ENCODE measurements at places on chromosomes 5 and 9. TPM values are rescaled to one million over a fixed set of nuclear protein-coding genes. Genes with fewer than 3 reads are reported as not detected.

The MSX2 gene
- not detected for total RNA-seq

The PTPRD gene
- total RNA-seq, result 231 TPM

The ALDH1A1 gene
- total RNA-seq, result 301 TPM

The LCN2 gene
- total RNA-seq, result 0.33 TPM

DNA sequence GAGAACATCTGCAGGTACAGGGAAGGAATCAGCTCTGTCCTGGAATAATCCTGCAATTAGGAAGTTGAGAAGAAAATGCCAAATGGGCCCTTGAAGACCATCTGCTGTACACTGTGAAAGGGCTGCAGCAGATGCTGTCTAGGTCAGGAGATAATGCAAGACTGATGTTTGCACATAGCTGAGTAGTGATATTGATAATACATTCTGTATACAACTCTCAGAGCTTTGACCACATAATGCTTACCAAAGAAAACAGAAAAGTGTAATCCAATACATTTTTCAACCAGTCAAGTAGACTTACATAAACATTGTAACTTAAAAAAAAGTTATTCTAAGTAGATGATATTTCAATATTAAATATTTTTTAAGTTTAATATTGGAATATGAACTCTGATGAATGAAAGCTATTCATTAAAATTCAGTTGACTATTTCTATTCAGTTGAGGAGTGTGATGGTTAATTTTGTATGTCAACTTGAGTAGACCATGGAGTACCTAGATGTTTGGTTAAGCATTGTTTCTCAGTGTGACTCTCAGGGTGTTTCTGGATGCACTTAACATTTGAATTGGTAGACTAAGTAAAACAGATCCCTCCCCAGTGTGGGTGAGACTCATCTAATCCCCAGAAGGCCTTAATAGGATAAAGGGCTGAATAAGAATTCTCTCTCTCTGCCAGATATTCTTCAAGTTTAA lies 380.1 kb upstream of the PRR16 start:
- H3K27ac ChIP-seq, result no peak overlapping the region
- no peaks in the 10 kb centered on the region for H3K4me1 ChIP-seq

GRCh38 chr5:71894091-71894490 lies 175.0 kb downstream of the CARTPT start:
- no peak overlapping the region for H3K4me3 ChIP-seq
- no peaks in the 10 kb centered on the region for H3K4me1 ChIP-seq
- no peaks in the 10 kb centered on the region for H3K27me3 ChIP-seq
- no peaks in the 10 kb centered on the region for H3K36me3 ChIP-seq
- DNase-seq, result no peak

DNA sequence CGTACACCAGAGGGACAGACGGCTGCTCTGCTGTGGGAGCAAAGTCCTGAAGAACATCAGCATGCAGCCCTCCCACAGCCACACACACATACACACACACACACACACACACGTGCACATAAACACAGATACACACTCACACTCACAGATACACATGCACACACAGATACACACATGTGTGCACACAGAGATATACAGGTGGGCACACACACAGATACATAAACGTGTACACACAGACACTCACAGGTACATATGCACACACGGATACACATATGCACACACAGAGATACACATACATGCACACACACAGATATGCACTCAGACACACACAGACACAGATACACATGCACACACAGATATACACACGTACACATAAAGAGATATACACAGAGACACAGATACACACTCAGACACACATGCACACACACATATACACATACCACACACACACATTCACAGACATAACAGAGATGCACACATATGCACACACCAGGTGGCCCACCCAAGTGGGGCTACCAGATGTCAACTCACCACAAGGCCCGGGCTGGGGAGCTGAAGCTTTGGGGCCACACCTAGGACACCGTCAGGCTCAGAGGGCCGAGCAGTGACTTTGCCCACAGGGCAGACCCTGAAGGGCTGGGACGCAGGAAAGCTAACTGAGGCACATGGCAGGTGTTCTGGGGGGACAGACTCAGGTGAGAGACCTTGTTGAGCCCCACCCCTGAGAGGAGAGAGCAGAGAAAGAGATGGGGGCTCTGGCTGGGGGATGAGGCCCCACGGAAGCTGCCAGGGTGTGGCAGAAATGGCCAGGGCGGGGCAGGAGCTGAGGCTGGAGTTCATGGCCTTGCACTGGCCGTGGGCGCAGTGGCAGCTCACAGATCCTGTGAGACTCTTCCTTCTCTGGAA lies 148.6 kb upstream of the PPP1R26 start:
- no peak overlapping the region for H3K27ac ChIP-seq
- no peak for DNase-seq
- H3K4me3 ChIP-seq, result no peak overlapping the region
- no peaks in the 10 kb centered on the region for H3K4me1 ChIP-seq
- no peaks in the 10 kb centered on the region for H3K27me3 ChIP-seq
- H3K36me3 ChIP-seq, result no peaks in the 10 kb centered on the region

GRCh38 chr5:41966401-41967105 lies 41.5 kb downstream of the FBXO4 start:
- H3K36me3 ChIP-seq, result no peaks in the 10 kb centered on the region
- no peak overlapping the region for H3K27ac ChIP-seq
- no peaks in the 10 kb centered on the region for H3K27me3 ChIP-seq
- no peak overlapping the region for H3K4me3 ChIP-seq

DNA sequence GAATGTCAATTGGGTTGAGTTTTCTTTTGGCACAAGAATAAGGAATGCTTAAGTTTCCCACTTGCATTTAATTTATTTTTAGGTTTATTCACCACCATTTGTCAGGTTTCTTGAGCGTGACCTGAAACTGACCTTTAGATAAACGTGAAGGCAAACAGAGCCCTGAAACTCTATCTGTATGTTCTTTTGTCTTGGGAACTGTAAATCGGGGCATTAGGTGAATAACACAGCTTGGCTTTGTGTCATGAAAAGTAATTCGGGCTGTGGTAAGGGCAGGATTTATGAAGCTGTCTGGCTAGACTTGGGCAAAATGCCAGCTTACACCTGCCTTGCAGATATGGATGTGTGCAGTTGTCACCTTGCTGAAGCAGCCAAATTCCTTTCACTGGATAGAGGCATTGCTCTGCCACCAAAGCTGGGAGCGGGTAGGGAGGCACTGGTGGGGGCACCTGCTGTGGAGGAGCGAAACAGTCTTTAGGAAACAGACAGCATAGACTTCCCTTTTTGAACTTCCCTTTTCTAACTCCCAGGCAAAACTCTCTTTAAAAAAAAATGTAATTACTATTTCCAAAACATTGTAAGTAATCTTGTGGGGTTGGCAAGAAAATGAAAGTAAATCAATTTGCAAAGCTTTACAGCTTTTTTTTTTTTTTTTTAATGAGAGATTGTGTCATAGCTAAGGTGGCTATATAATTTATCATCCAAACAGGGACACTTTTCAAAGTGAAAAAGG lies 545.2 kb downstream of the CSNK1G3 start:
- no peaks in the 10 kb centered on the region for H3K27me3 ChIP-seq
- no peaks in the 10 kb centered on the region for H3K36me3 ChIP-seq
- H3K4me1 ChIP-seq, result peaks cover 5% of the 10 kb centered on the region
- H3K27ac ChIP-seq, result no peak overlapping the region

DNA sequence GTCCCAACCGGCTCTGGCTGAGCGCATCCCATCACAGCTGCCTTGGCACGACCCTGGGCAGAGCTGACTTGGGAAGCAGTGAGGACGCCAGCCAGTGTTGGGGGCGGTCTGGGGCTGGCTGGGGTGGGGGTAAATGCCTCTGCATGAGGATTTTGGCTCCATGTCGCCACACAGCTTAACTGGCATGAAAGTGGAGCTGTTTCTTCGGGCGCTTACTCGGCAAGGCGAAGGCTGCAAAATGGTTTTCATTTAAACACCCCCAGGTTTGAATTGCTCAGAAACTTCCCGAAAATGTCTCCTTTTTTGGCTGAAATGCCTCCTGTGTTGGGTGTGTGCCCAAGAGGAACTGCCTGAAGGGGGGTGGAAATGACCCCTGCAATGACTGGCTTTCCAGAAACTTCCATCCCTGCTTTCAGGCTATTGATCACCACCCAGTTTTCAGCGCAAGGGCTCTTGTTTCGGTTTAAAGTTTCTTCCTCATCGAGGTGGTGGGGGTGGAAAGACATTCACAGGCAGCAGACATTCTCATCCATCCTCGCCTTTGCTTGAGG lies 38.3 kb downstream of the PTGES start:
- H3K4me1 ChIP-seq, result peaks cover 10% of the 10 kb centered on the region
- DNase-seq, result no peak
- H3K4me3 ChIP-seq, result no peak overlapping the region

- H3K36me3 ChIP-seq, result no peaks in the 10 kb centered on the region
- H3K27ac ChIP-seq, result peak overlapping the region; percentile 87
- H3K4me3 ChIP-seq, result peak overlapping the region; percentile 81
- no peaks in the 10 kb centered on the region for H3K4me1 ChIP-seq
- H3K27me3 ChIP-seq, result no peaks in the 10 kb centered on the region
Measured at GRCh38 chr5:34656700-34657273, 659 bp downstream of the RAI14 start.

- no peaks in the 10 kb centered on the region for H3K4me1 ChIP-seq
- no peak overlapping the region for H3K27ac ChIP-seq
- DNase-seq, result no peak
- no peak overlapping the region for H3K4me3 ChIP-seq
- no peaks in the 10 kb centered on the region for H3K36me3 ChIP-seq
Measured at GRCh38 chr9:2679011-2679410, 38.3 kb upstream of the KCNV2 start.

DNA sequence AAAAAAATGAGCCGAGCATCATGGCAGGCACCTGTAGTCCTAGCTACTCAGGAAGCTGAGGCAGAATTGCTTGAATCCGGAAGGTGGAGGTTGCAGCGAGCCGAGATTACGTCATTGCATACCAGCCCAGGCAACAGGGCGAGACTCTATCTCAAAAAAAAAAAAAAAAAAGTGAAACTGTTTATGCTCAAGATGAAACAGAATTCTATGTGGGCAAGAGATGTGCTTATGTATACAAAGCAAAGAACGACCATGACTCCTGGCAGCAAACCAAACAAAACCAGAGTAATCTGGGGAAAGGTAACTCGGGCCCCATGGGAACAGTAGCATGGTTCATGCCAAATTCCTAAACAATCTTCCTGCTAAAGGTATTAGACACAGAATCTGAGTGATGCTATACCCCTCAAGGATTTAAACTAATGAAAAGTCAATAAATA lies 32.6 kb upstream of the PLAC8L1 start:
- no peaks in the 10 kb centered on the region for H3K36me3 ChIP-seq
- DNase-seq, result no peak
- no peaks in the 10 kb centered on the region for H3K4me1 ChIP-seq

DNA sequence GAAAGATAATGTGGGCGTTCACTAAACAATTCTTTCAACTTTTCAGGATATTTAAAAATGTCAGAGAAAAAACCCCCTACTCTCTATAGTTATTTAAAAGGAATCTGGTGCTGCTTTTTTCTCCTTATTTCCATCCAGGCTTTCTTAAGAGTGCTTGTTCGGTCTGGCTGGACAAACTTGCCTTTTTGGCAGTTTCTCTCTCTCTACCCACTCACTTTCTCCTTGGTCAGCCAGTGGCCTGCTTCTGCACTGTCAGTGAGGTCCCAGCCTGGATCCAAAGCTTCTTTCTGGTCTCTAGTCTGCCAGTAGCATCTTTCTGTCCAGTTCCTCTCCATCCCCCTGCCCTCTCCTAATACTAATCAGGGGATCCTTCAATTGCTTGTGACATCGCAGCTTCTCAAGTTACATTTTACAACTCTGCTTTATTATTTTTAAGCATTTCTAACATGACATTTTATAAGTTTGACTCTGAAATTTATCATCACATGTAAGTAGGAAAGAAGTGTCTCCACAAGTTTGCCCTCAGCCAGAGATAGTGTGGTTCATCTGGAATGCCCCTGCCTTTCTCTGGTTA lies 50.4 kb downstream of the PIK3R1 start:
- H3K4me1 ChIP-seq, result peaks cover 20% of the 10 kb centered on the region
- H3K27me3 ChIP-seq, result no peaks in the 10 kb centered on the region
